Esophagus squamous epithelium (tissue), 5 donors: ENCODE measurements at places on chromosomes 3 and 15.

GRCh38 chr3:48881006-48881405, 17.7 kb downstream of the SLC25A20 start:
- no peak for DNase-seq

DNA sequence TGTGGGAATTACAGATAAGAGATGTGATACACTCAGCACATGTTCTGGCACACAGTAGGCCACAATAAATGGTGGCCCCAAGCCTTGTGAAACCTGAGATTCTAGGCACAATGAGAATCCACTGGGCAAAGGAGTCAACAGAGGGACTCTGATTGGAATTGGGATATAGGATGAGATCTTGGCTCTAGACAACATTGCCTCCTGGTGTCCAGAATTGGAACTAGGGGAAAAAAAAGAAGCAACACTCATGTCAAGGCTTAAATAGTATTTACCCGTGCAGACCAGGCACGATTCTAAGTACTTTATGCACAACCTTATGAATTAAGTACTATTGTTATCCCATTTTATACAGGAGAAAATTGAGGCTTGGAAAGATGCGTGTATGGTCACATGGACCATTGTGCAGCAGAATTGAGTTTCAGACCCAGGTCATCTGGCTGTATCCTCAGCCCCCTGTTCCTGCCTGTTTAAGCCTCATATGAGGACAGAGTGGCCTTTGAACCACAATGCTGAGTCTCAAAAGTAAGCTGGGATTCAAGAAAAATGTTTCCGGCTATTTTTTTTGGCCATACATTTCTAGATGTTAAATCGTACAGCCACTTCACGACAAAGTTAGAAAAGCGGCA, 124.8 kb downstream of the SV2B start:
- DNase-seq, result no peak

GRCh38 chr3:128133273-128133883, 9.8 kb upstream of the RUVBL1 start:
- DNase-seq, result no peak

- no peak for DNase-seq
Measured at GRCh38 chr15:40253167-40253790, 14.4 kb downstream of the PAK6 start.

DNA sequence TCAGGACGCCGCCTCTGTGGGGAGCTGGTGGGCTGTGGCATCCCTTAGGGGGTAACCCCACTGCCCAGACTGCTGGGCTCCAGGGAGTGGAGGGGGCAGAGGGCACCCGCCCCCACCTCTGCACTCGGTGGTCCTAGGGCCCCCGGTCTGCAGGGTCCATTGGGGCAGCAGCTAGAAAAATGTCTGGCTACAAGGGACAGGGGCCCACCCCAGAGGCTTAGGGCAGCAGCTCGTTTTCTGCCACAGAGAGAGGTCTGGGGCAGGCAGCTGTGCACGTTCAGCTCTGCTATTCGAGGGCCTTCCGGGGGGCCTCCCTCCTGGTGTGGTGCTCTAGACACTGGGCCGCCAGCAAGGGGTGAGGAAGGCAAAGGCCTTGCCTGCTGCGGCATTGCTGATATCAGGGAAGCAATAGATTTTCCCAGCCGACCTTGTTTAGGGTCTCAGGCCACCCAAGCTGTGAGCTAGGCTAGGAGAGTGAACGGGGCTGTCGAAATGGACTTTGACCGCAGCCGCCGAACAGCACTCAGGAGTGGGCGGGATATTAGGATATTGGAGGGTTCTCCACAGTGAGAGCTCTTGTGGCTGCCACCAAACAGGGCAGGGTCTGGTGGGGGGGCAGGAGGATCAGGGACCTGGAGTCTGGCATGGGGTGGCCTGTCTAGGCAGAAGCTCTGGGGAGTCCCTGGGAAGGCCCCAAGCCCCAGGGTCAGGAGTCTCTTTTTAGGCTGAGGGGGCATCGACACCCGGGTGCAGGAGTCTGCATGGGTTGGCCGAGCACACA, 61.4 kb upstream of the KLF13 start:
- no peak for DNase-seq
